ENCODE measurements at places on chromosomes 11 and 22. TPM values are rescaled to one million over a fixed set of nuclear protein-coding genes. Genes with fewer than 3 reads are reported as not detected.
A peak's percentile ranks its signal among the peaks of the same experiment; 100 is the strongest.

SMIM35 gene
- total RNA-seq = not detected

RIMBP3B gene
- total RNA-seq = not detected

- DNase-seq = no peak
Measured at GRCh38 chr22:24006207-24006913, 1.1 kb upstream of the GSTT4 start.

- no peak for DNase-seq
Measured at GRCh38 chr11:102421261-102421660, 31.3 kb downstream of the TMEM123 start.

GRCh38 chr11:72581067-72581466 lies 93.2 kb downstream of the PDE2A start:
- DNase-seq = no peak

DNA sequence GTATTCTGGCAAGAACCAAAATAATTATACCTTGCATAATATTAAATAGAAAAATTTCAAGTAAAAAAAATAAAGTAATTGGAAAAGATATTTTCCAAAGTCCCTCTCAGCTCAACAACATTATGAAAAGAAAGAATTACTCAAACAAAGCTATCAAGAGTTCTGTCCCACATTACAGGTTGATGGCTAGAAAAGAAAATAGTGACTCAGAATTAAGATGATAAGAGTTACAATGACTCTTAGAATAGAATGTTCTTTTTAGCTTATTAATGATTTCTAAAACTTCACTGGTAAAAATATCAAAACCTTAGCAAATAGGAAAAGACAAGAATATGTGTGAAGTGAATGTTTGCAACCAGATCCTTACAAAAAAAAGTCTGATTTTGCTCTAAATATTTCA lies 312.5 kb upstream of the PDGFD start:
- DNase-seq = no peak

DNA sequence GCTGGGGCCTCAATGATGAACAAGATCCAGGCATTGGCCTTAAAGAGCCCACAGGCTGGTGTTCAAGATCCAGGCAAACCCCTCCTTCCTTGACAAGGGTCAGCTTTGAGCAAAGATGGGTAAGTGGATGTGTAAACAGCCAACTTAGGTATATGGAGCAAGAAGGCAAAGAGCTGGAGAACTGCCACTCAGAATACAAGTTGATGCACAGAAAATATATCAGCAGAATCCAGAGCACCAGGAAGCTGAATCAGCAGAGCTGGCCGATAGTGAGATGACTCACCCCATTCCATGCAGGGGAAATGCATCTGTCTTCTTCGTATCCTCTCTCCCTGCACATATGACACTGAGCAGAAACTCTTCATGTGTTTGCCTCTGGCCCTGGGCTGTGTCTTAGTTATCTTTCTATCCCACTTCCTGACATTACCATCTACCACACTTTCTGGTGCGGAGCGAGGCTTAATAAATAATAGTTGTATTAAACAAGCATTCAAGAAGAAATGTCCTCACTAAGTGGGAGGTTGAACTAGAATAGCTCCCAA lies 57.8 kb downstream of the ENDOD1 start:
- peak; percentile 93 for DNase-seq

DNA sequence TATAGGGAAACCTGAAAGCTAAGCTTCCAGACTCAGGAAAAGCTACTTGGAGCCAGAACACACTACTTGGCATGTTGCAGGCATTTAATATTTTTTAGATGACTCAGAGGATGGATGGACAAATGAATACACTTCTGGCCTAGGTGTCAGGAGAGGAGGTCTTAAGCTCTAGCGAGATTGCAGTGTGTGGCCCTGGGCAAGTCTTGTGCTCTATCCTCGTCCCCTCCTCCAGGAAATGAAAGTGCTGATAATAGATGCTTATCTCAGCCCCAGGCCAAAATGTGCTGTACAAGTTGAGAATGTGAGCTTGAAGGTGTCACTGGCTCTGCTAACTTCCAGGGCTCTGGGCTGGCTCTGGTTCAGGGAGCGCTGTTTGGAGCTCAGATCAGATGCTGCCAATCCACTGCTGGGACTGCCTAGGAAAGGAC lies 136.3 kb downstream of the PKNOX2 start:
- peak; percentile 80 for DNase-seq

DNA sequence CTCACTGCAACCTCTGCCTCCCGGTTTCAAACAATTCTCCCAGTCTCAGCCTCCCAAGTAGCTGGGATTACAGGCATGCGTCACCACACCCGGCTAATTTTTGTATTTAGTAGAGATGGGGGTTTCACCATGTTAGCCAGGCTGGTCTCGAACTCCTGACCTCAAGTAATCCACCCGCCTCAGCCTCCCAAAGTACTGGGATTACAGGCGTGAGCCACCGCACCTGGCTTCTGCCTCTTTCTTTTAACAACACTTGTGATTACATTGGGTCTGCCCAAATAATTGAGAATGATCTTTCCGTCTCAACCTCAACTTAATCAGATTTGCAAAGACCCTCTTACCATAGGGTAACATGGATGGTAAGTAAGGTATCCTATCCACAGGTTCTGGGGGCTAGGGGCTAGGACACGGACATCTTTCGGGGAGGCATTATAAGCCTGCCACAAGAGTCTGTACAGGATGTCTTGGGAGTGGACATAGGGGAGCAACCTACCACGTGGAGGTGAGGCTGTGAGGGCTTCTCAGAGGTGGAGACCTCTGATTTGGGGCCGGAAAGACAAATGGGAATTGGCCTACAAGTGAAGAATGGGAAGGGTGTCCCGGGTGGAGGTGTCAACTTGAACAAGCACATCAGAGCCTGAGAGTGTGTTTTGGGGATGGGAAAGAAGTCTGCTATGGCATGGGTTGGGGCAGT lies 2.7 kb upstream of the CBX6 start:
- no peak for DNase-seq

DNA sequence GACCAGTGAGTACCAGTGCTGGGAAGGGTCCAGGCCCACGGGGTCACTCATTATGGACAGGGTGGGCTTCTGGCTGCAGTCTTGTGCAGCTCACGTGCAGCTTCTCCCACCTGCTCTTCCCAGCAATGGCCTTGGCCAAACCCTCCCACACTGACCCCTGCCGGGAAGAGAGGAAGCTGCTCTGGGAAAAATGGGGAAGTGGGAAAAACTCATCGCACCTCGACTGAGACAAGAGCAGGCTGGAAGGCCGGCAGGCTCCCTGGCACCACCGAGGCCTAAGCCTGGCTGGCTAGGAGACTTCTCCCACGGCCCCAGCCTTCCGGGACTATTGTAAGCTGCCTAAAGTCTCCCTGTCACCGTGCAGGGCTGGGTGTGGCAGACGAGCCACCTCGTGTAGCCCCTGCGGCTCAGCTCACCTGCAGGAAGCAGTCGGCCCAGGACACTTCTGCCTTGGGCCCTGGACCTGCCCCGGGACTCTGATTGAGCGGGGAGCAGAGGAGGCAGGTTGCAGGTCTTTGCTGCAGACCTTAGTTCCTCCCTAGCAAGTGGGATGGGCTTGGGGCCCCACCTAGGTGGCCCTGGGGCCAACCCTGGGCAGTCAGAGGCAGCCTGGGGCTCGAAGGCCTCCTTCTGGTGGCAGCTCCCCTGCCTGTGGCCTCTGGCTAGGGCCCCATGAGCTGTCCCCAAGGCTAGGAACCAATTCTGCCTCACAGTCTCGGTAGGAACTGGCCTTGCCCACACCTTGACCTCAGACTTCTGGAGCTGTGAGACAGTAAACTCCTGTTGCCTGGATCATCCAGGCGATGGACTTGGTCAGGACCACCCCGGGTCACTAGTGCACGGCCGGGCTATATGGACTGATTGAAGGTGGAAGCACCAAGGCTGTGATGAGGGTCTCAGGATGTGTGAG lies 23.1 kb downstream of the MRGPRG start:
- peak; percentile 31 for DNase-seq

DNA sequence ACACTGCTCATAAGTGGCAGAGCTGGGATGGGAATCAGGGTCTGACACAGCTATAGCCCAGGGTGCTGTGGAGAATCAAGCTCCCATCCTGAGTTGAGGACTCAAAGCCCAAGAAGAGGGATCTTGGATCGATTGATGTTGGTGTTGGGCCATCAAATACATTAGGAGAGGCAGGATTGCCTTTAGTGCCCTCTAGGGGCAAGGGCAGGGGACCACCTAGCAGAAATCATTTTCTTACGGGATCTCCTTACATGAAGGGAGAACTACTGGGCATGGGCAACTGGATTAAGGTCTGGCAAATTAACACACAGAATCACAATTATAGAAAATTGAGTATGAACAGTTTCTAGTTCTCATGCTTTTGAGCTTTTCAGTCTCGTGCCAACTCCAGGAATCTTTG lies 24.9 kb upstream of the EMSY start:
- peak; percentile 3 for DNase-seq

DNA sequence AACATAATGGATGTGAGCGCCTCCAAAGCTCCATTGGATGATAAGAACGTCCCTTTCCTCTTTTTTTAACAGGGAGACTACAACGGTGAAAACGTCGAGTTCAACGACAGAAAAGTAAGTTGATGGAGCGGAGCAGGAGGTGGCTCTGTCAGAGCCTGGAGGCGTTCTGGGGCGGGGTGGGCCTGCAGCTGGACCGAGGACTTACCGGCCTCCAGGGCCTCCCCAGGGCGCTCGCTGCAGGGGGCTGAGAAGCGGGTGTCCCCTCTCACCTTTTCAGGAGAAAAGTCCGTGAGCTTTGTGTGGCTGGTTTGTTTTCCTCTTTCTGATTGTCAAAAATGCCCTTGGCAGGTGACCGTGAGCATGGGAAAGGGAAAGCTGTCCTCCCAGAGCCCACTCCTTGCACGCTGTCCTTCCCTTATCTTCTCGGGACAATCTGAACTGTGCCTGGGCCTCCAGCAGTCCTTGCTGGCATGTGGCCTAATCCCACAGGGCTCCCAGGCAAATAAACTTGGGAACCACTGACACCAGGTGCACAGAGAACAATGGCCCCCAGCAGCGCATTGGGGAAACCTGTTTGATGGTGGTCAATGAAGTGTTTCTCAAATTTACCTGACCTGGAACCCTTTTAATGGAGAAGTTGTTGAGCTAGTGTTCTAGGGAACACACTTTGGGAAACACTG lies 38.4 kb downstream of the ANO1 start:
- DNase-seq = no peak

- DNase-seq = peak; percentile 14
Measured at GRCh38 chr11:10002221-10002620, 291.8 kb downstream of the SBF2 start.

GRCh38 chr11:125069008-125069407 lies 5.9 kb downstream of the SLC37A2 start:
- peak; percentile 19 for DNase-seq

DNA sequence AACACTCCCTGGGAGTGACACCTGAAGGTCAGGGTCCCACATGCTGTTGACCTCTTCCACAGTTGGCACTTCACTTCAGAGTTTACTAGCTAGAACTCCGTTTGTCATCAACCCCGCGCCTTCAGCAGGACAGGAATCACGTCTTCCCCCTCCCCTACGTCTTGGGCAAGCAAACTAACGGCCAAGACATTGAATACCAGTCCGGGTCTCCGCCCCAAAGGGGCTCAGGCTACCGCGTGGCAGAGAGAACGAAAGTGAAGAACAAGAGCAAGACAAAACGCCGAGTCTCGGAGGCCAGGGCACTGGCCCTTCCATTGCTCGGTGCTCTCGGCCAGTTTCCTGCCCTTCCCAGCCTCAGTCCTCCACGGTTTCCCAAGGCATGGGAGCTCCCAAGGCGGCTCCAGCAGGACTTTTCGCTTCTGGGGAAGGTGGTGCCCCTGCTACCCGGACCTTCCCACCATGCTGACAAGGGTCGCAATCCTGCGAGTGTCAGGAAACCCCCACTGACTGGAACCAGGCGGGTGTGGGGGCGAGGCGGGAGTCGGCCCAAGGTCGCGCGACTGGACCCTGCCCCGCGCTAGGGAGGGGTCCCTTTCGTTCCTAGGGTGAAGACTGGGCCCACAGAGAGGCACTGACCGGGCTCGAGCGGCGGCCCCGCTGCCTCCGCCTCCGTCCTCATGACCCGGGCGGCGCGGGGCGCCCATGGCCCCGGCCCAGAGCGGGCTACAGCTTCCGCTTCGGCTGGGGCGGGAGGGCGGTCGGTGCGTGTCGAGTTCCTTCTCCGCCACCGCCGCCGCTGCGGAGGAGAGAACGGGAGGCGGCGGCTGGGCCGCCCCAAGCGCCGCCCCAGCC lies at the start of gene GUCD1:
GUCD1 (minus strand) TSS at position 826 of the 852 bp plus-strand sequence; CDS start at position 679, 147 bp downstream.
- peak; percentile 63 for DNase-seq

DNA sequence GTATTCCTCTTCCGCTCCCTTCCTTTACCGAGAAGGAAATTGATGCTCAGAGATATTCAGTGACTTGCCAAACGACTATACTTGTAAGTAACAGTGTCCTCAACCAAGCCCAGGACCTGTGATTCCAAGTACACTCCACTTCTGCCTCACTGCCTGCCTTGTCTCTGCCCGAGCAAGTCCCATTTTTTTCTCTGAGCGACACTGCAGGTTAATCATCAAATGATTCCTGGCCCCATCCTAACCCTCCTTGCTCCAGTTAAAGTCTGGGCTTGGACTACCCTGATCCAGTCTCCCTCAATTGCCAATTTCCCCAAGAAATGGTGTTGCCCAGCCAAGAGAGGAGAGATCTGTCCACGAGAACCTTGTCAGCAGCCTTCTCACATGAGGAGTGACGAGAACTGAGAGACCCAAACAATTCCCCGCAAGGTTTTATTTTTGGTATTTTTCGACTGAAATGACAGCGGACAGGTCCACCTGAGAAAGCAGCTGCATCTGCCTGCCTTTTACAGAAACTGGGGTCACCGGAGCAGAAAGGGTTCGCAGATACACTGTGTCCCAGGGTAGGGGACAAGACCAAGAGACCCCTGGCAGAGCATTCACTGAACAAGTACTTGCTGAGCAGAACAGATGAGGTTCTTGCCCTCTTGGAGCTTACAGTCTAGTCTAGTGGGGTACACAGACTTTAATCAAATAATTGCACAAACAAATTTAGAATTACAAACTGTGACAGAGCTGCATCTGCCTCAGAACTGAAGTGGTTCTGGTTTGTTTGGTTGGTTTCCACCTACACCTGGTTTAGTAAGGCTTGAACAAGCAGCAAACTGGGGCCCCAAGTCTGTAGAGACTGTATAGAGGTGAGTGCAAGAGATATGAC lies 11.4 kb downstream of the POU2AF1 start:
- no peak for DNase-seq

DNA sequence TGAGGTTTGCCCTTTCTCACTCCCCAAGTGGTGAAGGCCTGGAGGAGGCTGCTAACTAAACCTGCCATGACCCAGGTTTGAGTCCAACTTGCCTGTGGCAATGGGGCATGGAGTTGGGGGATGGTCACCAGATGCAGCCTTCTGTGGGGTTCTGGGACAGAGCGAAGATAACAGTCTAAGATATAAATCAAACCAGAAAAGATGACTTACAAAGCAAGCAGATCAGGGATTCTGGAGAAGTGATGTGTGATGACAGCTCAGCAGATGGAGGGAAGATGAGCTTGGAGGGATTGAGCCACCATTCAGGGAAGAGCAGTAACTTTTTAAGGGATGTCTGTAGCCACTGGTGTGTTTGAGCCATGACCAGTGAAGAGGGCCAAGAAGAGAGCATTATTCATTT lies 63.6 kb downstream of the MTNR1B start:
- DNase-seq = no peak
